Occipital lobe (tissue), 3 donors: ENCODE measurements at places on chromosomes 1 and 21. TPM values are rescaled to one million over a fixed set of nuclear protein-coding genes. Genes with fewer than 3 reads are reported as not detected.

FCRL1 gene
- total RNA-seq = 0.16 TPM

HAO2 gene
- not detected for total RNA-seq

SCMH1 gene
- 45.5 TPM for total RNA-seq

SFPQ gene
- 342 TPM for total RNA-seq

CD5L gene
- 1.2 TPM for total RNA-seq

ZBTB7B gene
- 1.7 TPM for total RNA-seq

CELA2B gene
- not detected for total RNA-seq

CLEC20A gene
- not detected for total RNA-seq

ITGB3BP gene
- total RNA-seq = 36.8 TPM

TATDN3 gene
- total RNA-seq = 29.3 TPM

UBASH3A gene
- not detected for total RNA-seq

LCE1D gene
- not detected for total RNA-seq

SYT2 gene
- 1.1 TPM for total RNA-seq
